ENCODE measurements at places on chromosomes 5 and 9.

DNA sequence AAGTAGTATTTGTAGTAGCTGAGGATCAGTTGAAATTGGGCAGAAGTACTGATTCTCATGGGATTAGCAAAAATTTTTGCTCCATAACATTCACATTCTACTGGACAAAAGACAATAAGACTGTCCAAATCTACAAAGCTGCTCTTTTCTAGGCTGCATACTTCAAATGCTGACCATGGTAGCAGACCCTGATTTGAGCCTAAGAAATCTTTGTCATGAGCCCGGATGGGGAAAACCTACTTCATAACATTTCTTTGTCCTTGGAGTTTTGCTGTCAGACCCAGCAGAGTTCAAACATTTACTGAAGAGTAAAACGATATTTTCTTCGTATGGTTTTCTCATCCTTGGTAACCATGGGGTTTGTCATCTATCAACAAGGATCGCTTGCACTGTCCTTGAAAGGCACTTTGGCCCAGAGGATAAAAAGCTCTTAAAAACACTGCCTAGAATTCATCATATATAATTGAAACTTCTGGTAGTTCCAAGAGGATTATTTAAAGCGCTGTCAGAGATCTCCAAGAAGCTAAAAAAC is 216.9 kb downstream of the CAVIN4 start:
- no peak for DNase-seq

GRCh38 chr5:13939638-13940037 is 4.8 kb downstream of the DNAH5 start:
- no peak for DNase-seq

- DNase-seq: no peak
Observed at GRCh38 chr9:135766251-135766650, 64.3 kb downstream of the KCNT1 start.

GRCh38 chr9:114335745-114336144 is 6.1 kb downstream of the ORM2 start:
- no peak for DNase-seq

DNA sequence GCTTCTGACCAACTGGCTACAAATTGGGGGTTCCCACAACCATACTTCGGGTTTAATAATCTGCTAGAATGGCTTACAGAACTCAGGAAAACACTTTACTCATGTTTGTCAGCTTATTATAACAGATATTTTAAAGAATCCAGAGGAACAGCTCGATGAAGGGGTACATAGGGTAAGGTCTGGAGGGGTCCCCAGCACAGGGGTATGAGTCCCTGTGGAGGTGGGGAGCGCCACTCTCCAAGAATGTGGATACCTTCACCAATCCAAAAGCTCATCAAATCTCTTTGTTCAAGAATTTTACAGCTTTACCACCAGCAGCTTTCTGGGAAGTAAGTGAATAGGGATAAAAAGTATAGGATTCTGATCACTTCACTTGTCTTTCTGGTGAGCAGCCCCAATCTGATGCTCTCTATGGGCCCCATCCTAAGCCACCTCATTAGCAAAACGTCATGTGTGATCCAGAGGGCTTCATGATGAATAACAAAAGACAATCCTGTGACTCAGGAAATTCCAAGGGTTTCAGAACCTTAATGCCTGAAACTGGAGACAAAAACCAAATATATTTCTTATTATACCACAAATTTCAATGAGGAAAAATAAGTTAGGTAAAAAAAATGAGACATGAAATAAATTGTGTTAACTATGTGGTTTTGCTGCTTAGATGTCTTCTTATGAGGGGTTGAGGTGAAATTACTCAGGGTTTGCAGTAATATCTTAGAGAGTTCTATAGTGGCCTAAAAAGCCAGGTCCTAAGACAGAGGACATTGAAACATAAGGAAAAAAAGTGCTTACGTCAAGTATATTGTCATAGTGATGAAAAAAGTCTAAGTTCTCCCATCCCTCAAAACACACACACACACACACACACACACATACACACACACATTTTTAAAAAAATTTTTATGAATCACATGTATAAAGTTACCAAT is 290.5 kb downstream of the ANXA1 start:
- DNase-seq: no peak

DNA sequence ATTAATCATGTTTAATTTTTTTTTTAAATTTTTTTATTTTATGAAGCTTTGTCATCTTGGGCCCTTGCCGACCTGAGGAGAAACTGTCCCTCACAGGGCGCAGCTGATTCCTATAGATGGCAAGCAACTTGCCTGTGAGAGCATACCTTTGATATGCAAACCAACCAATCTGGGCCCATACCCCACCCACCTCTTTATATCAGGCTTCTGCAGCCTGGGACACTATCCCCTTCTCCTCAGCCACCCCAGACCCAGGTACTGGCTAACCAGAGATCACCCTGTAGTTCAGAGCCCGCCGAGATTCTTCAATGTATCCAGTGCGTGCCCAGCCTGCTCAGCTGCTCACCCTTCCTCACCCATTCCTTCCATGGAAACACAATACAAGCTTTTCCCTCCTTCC is 18.7 kb upstream of the AGGF1 start:
- no peak for DNase-seq

DNA sequence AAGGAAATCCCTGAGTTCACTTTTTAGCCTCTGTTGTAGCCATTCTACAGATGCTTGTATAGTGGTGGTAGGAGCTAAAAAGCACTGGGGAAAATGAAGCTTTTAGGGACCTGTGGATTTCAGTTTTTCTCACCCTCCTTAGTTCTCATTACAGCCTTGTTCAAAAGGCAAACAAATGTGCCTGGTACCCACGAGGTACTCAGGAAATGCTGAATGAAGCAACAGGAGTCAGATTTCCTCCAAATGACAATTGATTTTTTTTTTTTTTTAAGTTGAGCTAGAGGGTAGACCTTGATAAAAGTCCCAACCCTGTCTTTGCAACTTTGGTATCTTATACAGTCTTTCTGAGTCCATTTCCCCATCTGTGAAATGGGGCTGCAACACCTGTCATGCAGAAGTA is 21.3 kb upstream of the TMOD1 start:
- no peak for DNase-seq

- DNase-seq: no peak
Observed at GRCh38 chr5:60141119-60141518, 247.6 kb upstream of the PDE4D start.

GRCh38 chr9:91557327-91557726 is 133.7 kb upstream of the NFIL3 start:
- DNase-seq: no peak

DNA sequence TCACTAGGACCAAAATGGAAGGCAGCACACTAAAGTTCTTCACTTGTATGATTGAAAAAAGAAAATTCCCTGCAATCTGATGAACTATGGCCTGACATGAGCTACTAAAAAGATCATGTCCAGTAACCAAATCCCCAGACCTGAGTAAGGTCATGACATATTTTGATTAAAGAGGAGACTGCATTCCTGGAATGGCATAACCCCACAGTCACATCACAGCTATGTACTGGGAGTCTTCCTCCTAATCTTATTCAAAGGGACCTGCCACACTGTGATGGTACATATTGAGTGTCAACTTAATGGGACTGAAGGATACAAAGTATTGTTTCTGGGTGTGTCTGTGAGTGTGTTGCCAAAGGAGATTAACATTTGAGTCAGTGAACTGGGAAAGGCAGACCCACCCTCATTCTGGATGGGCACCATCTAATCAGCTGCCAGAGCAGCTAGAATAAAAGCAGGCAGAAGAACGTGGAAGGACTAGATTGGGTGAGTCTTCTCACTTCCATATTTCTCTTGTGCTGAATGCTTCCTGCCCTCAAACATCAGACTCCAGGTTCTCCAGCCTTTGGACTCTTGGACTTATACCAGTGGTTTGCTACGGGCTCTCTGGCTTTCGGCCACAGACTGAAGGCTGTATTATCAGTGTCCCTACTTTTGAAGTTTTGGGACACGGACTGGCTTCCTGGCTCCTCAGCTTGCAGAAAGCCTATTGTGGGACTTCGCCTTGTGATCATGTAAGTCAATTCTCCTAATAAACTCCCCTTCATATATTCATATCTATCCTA is 345.0 kb downstream of the TMEM38B start:
- DNase-seq: no peak

GRCh38 chr5:181235323-181235688 is 8.4 kb downstream of the RACK1 start:
- DNase-seq: no peak

GRCh38 chr9:96619124-96619465 is 548 bp downstream of the CDC14B start:
- DNase-seq: no peak

GRCh38 chr5:139954022-139954421 is 89.1 kb downstream of the NRG2 start:
- no peak for DNase-seq

DNA sequence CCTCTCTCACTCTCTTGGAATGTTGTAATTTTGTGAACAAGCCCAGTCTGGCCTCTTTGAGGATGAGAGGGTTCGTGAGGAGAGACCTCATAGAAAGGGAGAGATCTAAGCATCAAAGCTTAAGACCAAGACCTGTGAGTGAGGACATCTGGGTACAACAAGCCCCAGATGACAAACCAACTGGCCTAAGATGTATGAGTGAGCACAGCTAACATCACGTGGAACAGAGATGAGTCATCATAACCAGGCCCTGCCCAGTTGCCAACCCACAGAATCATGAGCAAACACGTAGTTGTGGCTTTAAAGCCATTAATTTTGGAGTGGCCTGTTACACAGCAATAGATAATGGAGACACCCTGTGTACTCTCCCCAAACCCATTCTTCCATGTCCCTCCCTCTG is 439.1 kb upstream of the KIF2A start:
- DNase-seq: no peak

GRCh38 chr5:122846051-122846550 is 688 bp downstream of the SNX24 start:
- DNase-seq: no peak

Data from activated CD4-positive, CD25-positive, alpha-beta regulatory T cell (primary cell).